ENCODE measurements at places on chromosomes 2 and 18. TPM values are rescaled to one million over a fixed set of nuclear protein-coding genes. Genes with fewer than 3 reads are reported as not detected.

- H3K4me1 ChIP-seq = peaks cover 11% of the 10 kb centered on the region
- H3K27ac ChIP-seq = no peak overlapping the region
- no peak overlapping the region for H3K4me3 ChIP-seq
- peaks cover 5% of the 10 kb centered on the region for H3K27me3 ChIP-seq
- peaks cover 9% of the 10 kb centered on the region for H3K36me3 ChIP-seq
These were observed 413.8 kb downstream of the FBXO15 start for GRCh38 chr18:73733806-73734314.

DNA sequence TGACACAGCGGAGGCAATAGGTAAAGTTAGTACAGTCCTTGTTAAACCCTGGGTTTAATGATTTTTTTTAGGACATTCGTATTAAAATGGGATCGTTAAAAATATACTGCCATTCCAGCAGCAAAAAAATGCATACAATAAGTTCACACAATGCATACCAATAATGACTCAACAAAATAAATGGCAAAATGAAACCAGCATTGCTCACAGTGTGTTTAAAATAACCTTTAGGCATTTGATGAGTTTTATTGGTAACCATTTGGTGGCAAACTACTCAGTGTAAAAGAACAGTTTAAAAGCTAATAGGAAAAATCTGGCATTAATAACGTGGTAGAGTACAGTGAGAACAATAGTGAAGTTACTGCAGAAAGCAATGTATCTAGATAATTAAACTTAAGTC, 539.0 kb upstream of the PIK3C3 start:
- H3K27me3 ChIP-seq = no peaks in the 10 kb centered on the region
- H3K4me3 ChIP-seq = no peak overlapping the region
- no peak for DNase-seq
- no peaks in the 10 kb centered on the region for H3K36me3 ChIP-seq
- H3K27ac ChIP-seq = no peak overlapping the region

DNA sequence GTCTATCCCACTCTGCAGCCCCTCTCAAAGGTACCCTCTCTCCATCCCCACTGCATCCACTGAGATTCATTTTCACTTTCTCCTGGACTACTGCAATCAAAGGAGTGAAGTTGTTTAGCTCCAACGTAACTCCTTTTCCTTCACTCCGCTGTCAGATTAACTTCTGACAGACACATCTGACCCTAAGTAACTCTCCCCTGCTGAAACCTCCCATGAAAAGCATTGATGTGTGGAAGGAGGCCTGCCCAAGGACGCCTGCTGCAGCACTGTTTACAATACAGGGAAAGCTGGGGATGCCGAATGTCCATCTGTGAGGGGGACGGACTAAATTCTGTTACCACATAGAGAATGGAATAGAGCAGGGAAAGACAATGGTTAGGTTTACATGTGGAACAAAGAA, 114.8 kb downstream of the TMEM163 start:
- H3K36me3 ChIP-seq = 0 out of 2 replicates have a peak, but pooled peaks cover 5% of the 10 kb centered on the region
- no peak overlapping the region for H3K4me3 ChIP-seq
- DNase-seq = no peak
- H3K4me1 ChIP-seq = no peaks in the 10 kb centered on the region
- H3K27ac ChIP-seq = no peak overlapping the region

DNA sequence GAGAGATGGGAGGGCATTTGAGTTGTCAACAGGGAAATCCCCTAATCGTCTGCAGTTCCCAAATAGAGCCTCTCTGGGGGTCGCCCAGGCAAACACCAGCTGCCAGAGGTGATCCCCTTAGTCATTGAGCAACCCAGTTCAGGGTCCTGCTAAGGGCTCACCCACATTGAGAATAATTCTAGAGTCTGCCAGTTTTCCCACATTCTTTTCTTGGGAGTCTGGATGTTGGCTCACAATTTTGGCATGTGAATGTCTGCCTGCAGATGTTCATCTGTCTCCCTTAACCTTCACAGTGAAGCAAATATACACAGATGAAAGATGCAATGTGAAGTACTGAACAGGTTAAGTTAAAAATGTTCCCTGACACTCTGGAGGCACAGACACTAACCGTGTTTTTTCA, 11.4 kb upstream of the SMIM21 start:
- H3K4me1 ChIP-seq = no peaks in the 10 kb centered on the region
- H3K27me3 ChIP-seq = peaks cover 8% of the 10 kb centered on the region
- no peak for DNase-seq
- H3K4me3 ChIP-seq = no peak overlapping the region
- no peak overlapping the region for H3K27ac ChIP-seq

DNA sequence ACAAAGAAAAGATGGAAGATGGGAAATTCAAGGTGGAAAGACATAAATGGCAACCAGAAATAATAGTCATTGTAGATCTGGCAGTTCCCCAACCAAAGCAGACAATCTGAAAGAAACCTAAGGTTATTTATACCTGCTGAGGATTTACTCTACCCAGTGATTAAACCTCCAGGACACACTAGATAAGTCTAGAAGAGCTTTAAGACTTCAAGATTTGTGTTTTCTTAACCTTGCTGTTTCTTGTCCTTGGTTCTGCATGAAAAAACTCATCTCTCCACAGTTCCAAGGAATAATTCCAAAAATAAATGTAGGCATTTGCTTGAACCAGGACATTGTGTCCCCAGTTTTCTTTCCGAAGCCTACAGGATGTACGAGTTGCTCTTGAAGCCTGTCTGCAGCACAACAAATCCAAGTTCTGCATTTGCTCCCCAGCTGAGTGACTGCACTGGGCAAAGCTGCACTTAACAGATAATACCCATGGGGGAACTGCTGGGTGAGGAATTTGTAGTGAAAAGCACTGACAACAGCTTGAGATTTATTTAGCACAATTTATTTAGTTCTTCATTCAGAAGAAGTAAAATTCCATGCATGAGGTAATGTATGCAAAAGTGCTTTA, 19.8 kb downstream of the DTNA start:
- H3K27ac ChIP-seq = no peak overlapping the region
- H3K27me3 ChIP-seq = no peaks in the 10 kb centered on the region
- H3K4me3 ChIP-seq = no peak overlapping the region
- H3K36me3 ChIP-seq = no peaks in the 10 kb centered on the region

- no peak overlapping the region for H3K4me3 ChIP-seq
- DNase-seq = no peak
These were observed 2.4 kb upstream of the PROC start for GRCh38 chr2:127415593-127416505.

DNA sequence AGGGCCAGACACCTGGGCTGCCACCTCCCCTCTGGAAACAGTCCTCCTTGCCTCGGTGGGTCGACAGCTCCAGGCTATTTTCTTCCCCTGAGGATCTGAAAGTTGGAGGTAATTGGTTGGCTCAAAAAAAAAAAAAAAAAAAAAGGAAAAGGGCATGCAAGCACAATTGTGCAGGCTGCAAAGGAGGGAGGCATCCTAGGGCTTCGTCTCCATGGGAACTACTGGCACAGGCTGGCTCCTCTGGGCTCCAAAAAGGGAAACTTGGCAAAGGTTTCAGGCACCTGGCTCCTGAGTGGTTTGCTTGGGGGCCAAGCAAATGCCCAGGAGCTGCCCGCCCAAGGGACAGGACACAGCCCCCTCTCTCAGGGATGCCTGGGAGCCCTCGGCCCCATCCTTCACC, 1.1 kb upstream of the KCNIP3 start:
- H3K4me1 ChIP-seq = no peaks in the 10 kb centered on the region
- no peak for DNase-seq
- no peaks in the 10 kb centered on the region for H3K36me3 ChIP-seq
- no peak overlapping the region for H3K4me3 ChIP-seq
- no peak overlapping the region for H3K27ac ChIP-seq

The MRO gene
- not detected for total RNA-seq
